ENCODE measurements at places on chromosomes 2 and 18.

DNA sequence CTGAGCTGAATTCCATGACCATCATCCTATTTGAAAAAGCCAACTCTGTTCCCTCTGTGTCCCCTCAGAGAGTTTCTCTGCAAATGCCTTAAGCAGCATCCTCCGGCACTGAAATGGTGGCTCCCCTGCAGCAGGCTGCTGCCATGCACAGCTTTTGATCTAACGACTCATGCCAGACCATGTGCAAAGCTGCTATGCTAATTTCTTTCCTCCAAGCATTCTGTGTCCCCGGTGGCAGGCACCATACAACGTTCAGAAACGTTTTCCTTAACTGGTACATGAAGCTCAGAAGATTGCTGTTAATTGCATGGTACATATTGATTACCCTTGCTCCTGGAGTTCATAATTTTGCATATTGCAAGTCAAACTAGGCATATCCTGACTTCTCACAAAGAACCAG lies 336.8 kb downstream of the RBM43 start:
- no peak for DNase-seq

DNA sequence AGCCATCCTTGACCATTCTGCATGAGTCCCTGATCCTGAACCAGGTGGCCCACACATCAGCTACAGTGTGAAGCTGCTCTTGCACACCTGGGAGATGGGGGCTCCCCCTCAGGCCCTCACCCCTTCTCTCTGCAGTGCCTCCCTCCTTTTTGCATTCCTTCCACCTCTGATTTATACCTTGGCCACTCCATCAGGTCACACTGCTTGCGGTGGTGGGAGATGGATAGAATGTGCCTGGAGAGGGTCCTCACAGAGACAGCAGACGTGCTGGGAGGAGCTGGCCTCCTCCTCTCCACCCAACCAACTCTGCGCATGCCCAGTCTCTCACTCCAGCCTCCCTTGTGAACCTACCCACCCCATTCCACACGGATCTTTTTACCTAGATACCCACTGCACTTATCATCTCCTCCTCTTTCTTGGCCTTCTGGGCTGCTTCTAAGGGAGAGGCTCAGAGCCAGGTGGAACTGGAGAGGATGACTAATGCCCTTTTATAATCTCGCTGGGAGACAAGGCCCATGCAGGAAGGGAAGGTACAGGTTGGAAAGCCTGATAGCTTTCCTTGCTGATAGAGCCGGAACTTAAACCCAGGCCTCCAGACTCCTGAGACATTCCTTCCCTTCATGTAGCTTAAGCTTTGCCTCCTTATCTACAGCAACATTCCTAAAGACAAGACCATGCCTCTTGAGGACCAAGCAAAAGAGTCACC lies 205.1 kb downstream of the ZBTB7C start:
- no peak for DNase-seq

GRCh38 chr2:6906165-6906741 lies 11.0 kb upstream of the RNF144A start:
- DNase-seq = no peak

- no peak for DNase-seq
These were observed 45.9 kb upstream of the REG3G start for GRCh38 chr2:78979380-78980151.

- no peak for DNase-seq
These were observed 12.7 kb downstream of the TRIP12 start for GRCh38 chr2:229909090-229909489.

DNA sequence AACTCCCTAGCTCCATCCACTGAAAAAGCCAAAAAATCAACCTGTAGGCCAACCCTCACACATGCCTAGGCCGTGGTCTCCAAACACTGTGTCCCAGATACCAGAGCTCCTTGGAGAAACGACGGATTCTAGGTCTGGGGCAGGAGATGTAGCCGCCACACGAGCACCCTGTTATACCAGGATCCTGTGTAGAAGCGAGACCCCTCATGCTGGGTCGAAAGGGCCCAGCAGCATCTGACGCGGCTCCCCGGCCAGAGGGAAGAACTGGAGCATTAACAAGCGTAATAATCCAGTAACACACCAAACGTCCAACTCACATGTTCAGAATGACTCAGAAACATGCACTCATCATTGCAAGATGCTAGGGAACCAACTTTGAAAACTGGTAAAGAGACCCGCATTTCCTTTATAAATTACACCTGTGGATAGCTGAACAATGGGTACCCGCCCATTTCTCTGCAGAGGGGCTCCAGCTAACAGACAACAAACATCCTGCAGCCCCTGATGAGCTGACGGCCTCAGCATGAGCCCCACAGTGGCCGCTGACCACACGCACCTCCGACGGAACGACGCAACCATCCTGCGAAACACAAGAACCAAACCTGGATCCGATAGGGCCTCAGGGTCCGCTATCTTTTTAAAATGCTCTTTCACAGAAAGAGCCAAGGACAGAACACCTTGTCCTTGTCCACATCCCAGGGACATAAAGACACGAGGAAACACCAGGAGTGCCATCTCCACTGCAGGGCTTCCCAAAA lies 14.2 kb downstream of the SLC66A2 start:
- no peak for DNase-seq

DNA sequence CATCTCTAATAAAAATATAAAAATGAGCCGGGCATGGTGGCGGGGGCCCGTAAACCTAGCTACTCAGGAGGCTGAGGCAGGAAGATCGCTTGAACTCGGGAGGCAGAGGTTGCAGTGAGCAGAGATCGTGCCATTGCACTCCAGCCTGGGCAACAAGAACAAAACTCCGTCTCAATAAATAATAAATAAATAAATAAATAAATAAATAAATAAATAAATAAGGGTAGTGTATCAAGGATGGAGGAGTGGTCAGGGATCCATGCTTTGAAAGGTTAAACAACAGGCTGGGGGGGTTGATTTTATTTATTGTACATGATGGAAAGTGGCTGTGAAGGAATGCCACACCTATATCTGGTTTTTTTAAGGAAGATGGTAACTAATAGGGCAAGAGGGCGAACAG lies 63.2 kb downstream of the AP1S3 start:
- DNase-seq = no peak

DNA sequence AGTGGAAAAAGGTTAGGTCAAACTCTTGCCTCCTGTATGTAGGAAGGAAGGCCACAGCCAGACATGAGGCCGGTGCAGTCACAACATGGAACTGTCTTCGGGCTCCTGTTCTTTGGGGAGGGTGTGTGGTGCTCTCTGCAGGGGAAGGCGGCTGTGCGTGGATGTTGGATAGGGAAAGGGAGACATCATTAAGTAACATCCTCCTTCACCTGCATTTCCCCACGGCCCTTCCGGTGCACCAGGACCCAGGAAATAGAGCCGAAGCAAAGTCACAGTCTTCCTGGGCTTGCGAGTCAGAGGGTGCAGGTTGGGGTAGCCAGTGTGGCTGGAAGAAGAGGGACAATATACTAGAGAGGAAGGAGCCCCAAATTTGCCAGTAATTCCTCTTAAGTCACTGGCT lies 78.9 kb upstream of the SMAD7 start:
- DNase-seq = no peak

DNA sequence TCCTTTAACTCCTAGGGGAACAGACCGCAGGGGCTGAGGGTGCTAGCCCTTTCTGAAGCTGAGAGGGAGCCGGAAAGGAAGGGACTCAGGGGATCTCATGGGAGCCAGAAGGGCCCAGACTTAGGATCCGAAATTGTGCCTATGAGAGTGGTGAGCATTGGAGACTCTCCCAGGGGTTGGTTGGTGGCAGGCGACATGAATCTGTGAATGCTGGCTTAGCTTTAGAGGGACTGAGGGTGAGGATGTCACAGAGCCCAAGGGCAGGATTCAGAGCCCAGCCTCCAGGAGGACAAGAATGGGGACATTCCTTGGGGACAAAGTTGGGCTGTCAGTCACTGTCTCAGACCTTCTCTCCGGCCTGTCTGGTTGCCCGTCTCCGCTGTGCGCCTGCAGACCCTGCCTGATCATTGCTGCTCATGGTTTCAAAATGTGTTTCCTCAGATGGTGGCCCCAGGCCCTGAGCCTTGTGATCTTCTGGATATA lies 17.5 kb downstream of the GNLY start:
- no peak for DNase-seq

GRCh38 chr2:9993488-9994165 lies 42.1 kb downstream of the GRHL1 start:
- no peak for DNase-seq

DNA sequence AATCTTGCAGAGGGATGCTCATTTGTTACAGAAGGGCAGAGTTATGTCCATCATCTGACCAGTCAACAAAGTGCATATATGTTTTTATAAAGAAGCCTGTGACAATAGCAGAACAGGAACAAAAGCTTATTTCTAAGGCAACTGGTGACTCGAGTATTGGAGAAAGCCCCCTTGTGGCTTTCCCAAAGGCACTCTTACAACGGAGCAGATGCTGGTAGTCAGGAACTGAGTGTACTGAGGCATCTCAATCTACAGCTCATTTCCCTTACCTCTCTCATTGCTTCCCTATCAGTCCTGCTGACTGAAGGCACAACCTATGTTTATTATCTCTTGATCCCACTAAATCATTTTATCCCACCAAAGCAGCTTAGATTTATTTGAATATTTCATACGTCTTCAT lies 557.1 kb upstream of the CHAC2 start:
- no peak for DNase-seq

GRCh38 chr2:174445248-174445647 lies 41.6 kb downstream of the GPR155 start:
- no peak for DNase-seq

GRCh38 chr2:176293334-176293733 lies 24.1 kb downstream of the MTX2 start:
- no peak for DNase-seq

DNA sequence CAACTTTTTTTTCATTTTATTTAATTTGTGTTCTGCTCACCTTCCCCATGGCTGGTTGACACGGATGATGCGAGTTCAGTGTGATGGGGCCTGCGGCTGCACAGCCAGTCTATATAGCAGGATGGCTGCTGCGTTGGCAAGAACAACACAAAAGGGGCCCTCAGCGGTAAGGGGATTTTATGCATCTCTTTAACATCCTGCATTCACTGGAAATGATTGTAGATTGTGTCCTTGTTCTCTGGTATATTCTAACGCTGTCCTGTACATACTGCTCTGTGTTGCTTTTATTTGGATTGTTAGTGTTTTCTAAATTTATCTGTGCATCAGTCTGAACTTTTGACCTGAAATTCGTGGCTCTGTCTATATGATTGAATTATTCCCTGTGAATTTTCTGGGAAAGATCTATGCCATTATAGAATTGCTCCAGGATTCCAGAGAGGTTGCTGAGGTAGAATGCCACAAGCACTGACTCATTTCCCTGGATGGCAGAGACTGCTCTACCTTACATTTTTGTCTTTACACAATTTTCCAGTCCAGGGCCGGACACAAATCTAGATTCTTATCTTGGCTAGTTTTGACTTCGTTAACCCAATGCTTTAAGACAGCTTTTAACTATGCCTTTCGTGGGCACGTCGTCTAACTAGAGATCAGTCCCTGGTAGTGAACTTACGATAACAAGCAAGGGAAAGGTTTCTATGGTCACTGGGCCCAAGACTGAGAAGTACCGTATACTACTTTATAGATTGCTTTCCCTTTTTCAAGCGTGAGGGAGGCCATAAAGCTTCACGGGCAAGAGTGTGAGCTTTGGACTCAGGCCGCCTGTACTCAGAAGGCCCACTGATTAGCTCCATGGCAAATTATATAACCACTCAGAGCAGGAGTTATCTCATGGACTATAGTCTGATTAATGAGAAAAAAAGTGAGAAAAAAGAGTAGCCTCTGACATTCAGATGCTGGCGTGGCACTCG lies at the start of gene CRYGC:
Gene CRYGC (minus strand): TSS at position 85 of the 968 bp plus-strand sequence. CDS start 36 bp downstream, at position 49.
- DNase-seq = no peak

GRCh38 chr2:234378440-234378839 lies 118.4 kb downstream of the ARL4C start:
- no peak for DNase-seq

DNA sequence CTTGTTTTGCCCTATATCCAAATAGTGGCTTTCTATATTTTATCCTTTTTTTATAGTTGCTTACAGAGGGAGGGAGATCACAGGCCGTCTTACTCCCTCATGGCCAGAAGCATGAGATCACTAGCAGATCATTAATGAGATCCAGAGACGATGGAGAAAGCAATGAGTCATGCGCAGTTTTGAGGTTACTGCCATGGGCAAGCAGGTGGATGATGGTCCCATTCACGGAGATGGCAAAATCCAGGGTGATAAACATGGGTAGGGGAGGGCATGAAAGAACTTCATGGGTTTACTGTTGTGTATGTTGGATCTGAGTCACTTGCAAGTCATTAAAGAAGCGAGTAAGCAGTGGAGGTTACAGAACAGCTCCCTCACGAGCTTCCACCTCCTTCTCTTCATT lies 60.4 kb downstream of the C18orf63 start:
- DNase-seq = no peak

DNA sequence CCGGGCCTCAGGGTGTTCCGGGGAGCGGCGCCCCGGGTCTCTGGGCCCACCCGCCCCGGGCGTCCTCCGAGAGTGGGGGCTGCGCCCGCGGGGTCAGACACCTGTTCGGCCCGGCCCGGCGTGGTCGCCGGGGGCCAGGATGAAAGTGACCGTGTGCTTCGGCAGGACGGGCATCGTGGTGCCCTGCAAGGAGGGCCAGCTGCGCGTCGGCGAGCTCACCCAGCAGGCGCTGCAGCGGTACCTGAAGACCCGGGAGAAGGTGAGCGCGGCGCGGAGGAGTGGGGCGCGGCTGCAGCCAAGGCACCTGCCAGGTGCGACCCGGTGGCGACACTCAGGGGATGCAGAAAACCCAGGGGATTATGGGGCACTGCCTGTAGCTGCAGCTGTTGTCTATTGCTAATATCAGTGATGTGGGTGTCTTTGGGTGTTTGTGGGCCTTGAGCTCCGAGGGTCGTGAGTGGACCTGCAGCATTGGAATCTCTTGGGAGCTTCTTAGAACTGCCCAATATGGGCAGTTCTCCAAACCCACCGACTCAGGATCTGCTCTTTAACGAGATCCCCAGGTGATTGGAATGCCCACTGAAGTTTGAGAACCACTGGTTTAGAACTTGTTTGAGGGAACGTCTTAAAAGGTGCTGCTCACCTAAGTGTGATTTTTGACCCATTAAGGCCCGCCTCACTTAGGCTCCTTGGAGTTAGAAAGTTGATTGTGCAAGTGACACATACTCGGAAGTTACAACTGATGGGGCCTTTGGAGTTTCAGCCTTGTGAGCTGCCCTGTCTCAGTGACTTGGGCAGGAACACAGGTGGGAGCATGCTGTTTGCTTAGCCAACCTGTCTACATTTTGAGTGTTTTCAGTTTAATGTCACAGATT lies 823 bp downstream of the PARD3B start:
- DNase-seq = no peak

DNA sequence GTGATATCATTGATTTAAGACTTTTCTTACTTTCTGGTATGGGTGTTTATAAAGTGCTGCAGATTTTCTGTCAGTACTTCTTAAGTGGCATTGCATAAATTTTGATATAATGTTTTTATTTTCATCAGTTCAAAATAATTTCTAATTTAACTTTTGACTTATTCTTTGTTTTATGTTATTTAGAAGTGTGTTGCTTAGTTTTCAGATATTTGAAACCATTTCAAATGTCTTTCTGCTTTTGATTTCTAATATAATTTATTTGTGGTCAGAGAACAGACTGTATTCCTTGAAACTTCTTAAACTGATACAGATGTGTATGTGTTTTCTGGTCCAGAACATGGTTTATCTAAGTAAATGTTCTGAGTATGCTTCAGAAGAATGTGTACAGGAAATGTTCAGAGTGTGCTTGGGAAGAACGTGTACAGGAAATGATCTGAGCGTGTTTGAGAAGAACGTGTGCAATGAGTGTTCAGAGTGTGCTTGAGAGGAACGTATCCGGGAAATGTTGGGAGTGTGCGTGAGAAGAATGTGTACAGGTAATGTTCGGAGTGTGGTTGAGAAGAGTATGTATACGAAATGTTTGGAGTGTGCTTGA lies 265.7 kb upstream of the HS6ST1 start:
- DNase-seq = no peak

All from stimulated activated CD4-positive, alpha-beta T cell treated with anti-CD3 and anti-CD28 coated beads, TNF-alpha, amount 100 ng/mL, for 4 hours (primary cell).